ENCODE measurements at places on chromosomes 5 and 9.
A peak's percentile ranks its signal among the peaks of the same experiment; 100 is the strongest.

- peaks cover 2% of the 10 kb centered on the region for H3K36me3 ChIP-seq
- no peak for DNase-seq
- peaks cover 5% of the 10 kb centered on the region for H3K4me1 ChIP-seq
- no peak overlapping the region for H3K27ac ChIP-seq
- no peak overlapping the region for H3K4me3 ChIP-seq
Measured at GRCh38 chr9:122320413-122320881, 50.4 kb upstream of the PTGS1 start.

GRCh38 chr5:133727636-133728035 is 115.3 kb upstream of the FSTL4 start:
- peak; percentile 12 for DNase-seq
- H3K27me3 ChIP-seq = no peaks in the 10 kb centered on the region
- no peak overlapping the region for H3K4me3 ChIP-seq
- no peaks in the 10 kb centered on the region for H3K4me1 ChIP-seq

DNA sequence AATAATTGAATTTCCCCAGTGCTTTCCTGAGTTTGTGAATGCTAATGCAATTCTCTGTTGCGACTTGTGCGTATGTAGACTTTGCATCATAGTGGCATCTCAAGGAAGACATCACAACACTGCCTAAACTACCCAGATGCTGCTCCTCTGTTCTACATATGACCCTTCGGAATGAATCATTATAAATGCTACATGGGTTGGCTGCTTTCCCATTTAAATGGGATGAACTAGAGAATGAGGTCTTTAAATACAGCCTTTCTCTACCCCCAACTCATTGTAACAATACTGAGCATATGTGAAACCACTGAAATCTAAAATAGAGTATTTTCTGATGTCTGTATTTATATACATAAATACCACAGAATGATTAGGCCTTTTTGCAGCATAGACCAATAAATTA is 136.6 kb upstream of the ICE1 start:
- no peaks in the 10 kb centered on the region for H3K4me1 ChIP-seq
- no peak overlapping the region for H3K4me3 ChIP-seq
- DNase-seq = peak; percentile 34
- H3K27ac ChIP-seq = no peak overlapping the region

DNA sequence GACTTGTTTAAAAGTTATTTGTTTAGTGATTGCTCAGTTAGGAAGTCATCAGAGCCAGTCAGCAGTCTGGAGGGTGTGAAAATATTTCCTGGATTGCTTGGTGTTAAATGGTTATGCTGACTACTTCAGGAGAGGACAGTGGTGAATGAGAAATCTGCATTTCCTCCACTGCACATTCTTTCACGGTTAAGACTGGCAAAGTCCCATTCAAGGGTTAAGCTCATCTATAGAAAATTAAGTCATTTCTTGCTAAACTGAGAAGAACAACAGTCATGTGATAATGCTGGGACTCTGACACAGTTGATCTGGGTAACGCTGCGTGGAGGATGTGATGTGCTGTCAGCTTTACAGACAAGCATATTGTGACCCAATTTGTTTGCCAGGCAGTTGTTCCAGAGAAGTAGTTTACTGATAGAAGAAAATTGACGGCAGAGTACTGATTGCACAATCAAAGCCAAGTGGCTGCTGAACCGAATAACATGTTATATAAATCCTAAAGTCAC is 80.4 kb downstream of the GRAMD2B start:
- H3K27me3 ChIP-seq = no peaks in the 10 kb centered on the region
- H3K4me1 ChIP-seq = peaks cover 4% of the 10 kb centered on the region
- H3K4me3 ChIP-seq = no peak overlapping the region
- no peak overlapping the region for H3K27ac ChIP-seq
- peak; percentile 50 for DNase-seq

DNA sequence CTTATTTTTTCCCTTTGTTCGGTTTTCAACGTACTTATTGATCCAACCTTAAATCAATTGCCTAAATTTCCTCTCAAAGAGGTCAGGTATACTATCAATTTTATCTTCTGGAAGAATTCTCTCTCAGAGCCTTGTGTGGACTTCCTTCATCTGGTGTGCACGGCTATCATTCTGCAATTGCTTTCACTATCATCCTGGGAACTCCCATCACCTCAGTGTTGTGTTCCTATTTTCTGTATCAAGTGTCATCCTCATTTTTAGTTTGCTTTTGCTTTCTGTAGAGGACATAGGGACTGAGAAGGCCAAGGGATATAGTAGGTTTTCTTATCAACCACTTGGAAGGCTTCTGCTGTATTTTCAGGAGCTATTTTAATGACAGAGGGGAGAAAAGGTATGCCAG is 11.3 kb downstream of the STOM start:
- peaks cover 2% of the 10 kb centered on the region for H3K36me3 ChIP-seq
- H3K27ac ChIP-seq = peak overlapping the region; percentile 43
- no peaks in the 10 kb centered on the region for H3K27me3 ChIP-seq
- H3K4me3 ChIP-seq = no peak overlapping the region
- peaks cover 44% of the 10 kb centered on the region for H3K4me1 ChIP-seq

DNA sequence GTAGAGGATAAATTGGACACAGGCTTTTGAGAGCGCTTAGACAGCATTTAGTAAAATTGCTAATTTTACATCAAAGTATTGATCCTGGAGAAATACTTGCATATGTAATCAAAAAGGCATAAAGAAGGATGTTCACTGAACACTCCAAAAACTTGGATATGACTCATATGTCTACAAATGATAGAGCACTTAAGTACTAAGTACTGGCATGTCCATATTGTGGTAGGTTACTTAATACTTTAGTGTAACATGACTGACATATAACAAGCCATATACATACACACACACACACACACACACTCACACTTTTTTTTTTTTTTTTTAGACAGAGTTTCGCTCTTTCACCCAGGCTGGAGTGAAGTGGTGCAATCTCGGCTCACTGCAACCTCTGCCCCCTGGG is 361.9 kb downstream of the ARHGEF28 start:
- H3K4me1 ChIP-seq = no peaks in the 10 kb centered on the region
- no peak overlapping the region for H3K4me3 ChIP-seq
- no peak overlapping the region for H3K27ac ChIP-seq

DNA sequence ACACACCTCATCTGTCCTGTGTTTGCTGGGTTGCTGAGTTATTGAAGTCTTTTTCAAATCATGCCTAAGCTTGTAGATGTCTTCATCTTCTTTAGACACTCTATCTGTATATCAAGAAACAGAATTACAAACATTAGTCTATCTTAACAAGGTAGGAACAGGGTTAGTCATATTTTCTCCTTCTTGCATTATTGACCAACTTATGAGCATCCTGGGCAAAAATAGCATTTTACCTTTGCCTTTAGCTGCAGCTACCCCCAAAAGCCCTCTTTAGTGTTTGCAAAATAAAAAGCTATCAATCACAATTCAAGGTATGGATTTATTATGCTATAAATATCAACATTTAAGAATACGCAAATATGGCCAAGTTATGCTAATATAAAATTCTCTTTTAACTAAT is 3.4 kb downstream of the PLK2 start:
- no peak overlapping the region for H3K27ac ChIP-seq
- no peak for DNase-seq
- H3K4me1 ChIP-seq = no peaks in the 10 kb centered on the region
- H3K27me3 ChIP-seq = no peaks in the 10 kb centered on the region
- peaks cover 13% of the 10 kb centered on the region for H3K36me3 ChIP-seq

DNA sequence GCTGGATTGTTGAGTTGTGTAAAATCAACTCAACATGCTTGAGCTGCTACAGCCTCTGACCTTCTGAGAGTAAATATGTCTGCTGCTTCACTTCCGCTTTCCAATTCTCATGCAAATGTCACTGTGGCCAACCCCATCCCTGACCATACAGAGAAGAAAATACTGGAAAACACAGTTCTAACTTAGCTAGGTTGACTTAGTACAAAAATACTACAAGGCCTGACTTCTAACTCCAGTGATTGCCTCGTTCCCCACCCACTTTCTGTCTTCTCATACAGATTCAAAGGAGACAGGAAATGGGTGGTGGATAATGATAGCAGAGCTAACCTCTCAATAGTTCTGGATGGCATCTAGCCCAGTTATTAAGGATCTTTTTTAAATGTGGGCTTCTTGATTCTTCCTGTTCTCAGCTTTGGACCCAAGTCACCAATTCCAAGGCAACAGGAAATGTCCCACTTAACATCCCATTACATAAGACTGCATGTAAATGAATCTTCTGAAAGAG is 226.6 kb upstream of the SLC24A2 start:
- no peak for DNase-seq
- H3K27ac ChIP-seq = no peak overlapping the region
- H3K4me3 ChIP-seq = no peak overlapping the region

- H3K4me1 ChIP-seq = peaks cover 7% of the 10 kb centered on the region
- H3K27ac ChIP-seq = no peak overlapping the region
- H3K4me3 ChIP-seq = no peak overlapping the region
- H3K36me3 ChIP-seq = no peaks in the 10 kb centered on the region
Measured at GRCh38 chr5:132254321-132254977, 3.0 kb upstream of the PDLIM4 start.

DNA sequence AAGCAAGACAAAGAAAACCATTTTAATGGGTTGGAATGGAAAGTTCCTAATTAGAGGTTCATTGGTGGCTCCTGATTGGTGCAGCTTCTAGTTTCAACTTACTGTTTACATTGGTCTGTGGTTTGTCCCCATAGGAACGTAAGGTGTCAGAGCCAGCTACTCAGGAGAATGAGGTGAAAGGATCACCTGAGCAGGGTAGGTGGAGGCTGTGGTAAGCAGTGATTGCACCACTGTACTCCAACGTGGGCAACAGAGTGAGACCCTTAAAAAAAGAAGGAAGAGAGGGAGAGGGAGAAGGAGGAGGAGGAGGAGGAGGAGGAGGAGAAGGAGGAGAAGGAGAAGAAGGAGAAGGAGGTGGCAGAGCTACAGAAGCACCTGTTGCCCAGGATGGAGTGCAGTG is 30.4 kb downstream of the KCNIP1 start:
- no peaks in the 10 kb centered on the region for H3K4me1 ChIP-seq
- H3K27me3 ChIP-seq = peaks cover 5% of the 10 kb centered on the region
- H3K36me3 ChIP-seq = no peaks in the 10 kb centered on the region
- no peak overlapping the region for H3K4me3 ChIP-seq
- H3K27ac ChIP-seq = no peak overlapping the region

DNA sequence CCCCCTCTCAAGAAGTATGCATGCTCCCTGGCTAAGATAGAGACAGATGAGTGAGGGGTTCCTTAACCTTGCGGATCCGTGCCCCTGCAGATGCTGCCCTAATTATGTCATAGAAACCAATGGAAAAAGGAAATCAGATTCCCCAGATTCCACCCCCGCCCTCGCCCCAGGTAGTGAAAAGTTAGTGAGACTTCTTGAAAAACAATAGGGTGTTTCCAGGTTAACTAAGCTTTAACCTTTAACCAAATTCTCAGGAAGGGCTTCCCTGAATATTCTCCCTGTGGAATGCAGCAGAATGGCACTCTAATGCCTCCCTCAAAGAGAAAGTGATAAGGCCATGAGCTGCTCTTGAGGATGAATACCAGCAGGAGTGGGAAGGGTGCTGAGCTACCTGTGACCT is 116.0 kb upstream of the RANBP3L start:
- no peak overlapping the region for H3K4me3 ChIP-seq
- H3K36me3 ChIP-seq = no peaks in the 10 kb centered on the region
- H3K27ac ChIP-seq = no peak overlapping the region
- H3K4me1 ChIP-seq = no peaks in the 10 kb centered on the region

GRCh38 chr9:127903557-127904475 is 4.4 kb upstream of the ST6GALNAC6 start:
- H3K4me3 ChIP-seq = no peak overlapping the region
- peaks cover 2% of the 10 kb centered on the region for H3K36me3 ChIP-seq
- peaks cover 30% of the 10 kb centered on the region for H3K4me1 ChIP-seq
- no peaks in the 10 kb centered on the region for H3K27me3 ChIP-seq
- DNase-seq = no peak
- H3K27ac ChIP-seq = peak overlapping the region; percentile 50

GRCh38 chr5:133690746-133691145 is 78.4 kb upstream of the FSTL4 start:
- no peak overlapping the region for H3K4me3 ChIP-seq
- no peak for DNase-seq
- H3K27ac ChIP-seq = no peak overlapping the region
- H3K27me3 ChIP-seq = no peaks in the 10 kb centered on the region
- no peaks in the 10 kb centered on the region for H3K36me3 ChIP-seq

GRCh38 chr5:181189962-181190710 is 14.9 kb downstream of the TRIM7 start:
- no peaks in the 10 kb centered on the region for H3K36me3 ChIP-seq
- no peak overlapping the region for H3K27ac ChIP-seq
- H3K4me3 ChIP-seq = peak overlapping the region; percentile 86
- DNase-seq = no peak
- no peaks in the 10 kb centered on the region for H3K27me3 ChIP-seq

DNA sequence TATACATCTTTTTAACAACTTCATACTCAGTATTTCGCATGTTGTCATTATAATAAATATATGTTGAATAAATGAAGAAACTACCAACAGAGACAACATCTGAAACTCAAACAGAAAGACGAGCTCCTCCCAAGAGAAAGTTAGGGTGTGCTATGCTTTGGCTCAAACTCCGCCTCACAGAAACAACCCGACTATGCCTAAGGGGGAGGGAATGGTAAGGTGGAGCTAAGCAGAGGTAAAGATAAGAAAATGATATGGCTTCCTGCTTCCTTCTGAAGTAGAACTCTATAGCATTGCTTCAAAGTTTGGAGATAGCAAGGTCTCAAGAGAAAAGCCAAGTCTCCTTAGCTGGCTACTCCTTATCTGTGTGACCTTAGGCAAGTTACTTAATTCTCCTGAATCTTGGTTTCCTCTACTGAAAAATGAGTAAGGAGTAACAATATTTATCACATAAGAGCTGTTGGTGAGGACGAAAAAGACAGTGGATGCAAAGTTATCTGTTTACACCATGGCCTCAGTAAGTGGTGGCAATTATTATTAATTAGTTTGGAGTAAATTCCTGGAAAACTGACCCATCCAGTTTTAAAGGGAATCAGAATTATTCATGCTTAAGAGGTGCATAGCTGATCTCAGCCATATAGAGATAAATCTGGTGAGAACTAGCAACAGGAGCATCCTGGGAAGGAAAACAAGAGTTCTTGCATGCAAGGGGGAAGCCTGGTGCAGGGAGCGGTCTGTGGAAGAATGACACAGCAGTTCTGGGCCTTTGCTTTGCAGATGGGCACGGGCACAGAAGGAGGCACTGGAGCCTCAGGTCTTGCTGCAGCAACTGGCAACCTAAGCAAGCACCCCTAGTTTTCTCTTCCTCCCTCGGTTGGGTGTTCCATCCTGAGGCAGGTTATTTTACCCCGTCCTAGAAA is 73.3 kb downstream of the GLIS3 start:
- H3K27me3 ChIP-seq = no peaks in the 10 kb centered on the region
- no peak for DNase-seq
- H3K36me3 ChIP-seq = no peaks in the 10 kb centered on the region
- peaks cover 13% of the 10 kb centered on the region for H3K4me1 ChIP-seq
- H3K4me3 ChIP-seq = no peak overlapping the region

GRCh38 chr5:96142786-96143434 is 181.3 kb upstream of the ELL2 start:
- H3K36me3 ChIP-seq = no peaks in the 10 kb centered on the region
- H3K27ac ChIP-seq = peak overlapping the region; percentile 18
- peak; percentile 49 for DNase-seq

- no peak overlapping the region for H3K27ac ChIP-seq
- no peak overlapping the region for H3K4me3 ChIP-seq
- H3K4me1 ChIP-seq = no peaks in the 10 kb centered on the region
- DNase-seq = no peak
Measured at GRCh38 chr5:173268750-173269432, 33.9 kb upstream of the NKX2-5 start.
